CD8-positive, alpha-beta T cell (primary cell): ENCODE measurements at places on chromosomes 2 and 18.
A peak's percentile ranks its signal among the peaks of the same experiment; 100 is the strongest.

DNA sequence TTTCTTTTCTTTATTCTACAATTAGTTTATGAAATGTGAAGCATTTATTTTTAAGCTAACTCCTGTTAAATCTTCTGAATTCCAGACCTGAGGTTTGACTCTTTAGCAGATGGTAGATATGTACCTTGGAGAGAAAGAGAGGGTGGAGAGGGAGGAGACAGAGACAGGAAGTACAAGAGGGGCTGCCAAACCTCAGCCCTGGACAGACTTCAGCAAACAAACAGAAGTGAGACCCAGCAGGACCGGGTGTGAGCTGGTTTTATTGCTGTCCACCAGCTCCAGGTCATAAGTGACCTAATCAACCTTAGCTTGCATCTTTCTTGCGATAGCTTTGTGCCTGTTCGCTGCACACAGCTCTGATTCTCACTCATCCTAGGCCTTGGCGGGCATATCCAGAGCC lies 168.6 kb downstream of the CNTNAP5 start:
- no peak for DNase-seq

- DNase-seq, result no peak
Observed at GRCh38 chr2:630451-631320, 46.5 kb downstream of the TMEM18 start.

DNA sequence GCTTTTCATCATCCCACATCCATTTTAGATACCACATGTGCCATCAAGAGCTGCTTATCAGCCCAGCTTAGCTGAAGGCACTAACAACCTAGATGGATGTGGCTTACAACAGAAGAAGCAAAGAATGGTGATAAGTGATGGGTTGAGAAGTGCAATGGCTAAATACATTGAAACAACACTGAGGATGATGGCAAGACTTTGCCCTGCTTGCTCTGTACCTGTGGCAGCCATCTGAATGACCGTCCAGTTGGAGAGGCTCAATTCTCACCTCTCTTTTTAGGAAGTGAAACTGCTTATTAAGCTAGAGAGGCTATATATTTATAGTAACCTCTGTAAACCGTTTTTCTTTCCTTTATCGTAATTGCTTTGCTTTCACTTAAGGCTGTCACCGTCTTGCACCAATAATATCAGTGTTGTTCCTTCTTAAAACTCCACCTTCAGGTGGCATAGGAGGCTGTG lies 5.7 kb downstream of the GPATCH11 start:
- DNase-seq, result no peak

- no peak for DNase-seq
Observed at GRCh38 chr2:106143495-106144215, 50.4 kb downstream of the UXS1 start.

DNA sequence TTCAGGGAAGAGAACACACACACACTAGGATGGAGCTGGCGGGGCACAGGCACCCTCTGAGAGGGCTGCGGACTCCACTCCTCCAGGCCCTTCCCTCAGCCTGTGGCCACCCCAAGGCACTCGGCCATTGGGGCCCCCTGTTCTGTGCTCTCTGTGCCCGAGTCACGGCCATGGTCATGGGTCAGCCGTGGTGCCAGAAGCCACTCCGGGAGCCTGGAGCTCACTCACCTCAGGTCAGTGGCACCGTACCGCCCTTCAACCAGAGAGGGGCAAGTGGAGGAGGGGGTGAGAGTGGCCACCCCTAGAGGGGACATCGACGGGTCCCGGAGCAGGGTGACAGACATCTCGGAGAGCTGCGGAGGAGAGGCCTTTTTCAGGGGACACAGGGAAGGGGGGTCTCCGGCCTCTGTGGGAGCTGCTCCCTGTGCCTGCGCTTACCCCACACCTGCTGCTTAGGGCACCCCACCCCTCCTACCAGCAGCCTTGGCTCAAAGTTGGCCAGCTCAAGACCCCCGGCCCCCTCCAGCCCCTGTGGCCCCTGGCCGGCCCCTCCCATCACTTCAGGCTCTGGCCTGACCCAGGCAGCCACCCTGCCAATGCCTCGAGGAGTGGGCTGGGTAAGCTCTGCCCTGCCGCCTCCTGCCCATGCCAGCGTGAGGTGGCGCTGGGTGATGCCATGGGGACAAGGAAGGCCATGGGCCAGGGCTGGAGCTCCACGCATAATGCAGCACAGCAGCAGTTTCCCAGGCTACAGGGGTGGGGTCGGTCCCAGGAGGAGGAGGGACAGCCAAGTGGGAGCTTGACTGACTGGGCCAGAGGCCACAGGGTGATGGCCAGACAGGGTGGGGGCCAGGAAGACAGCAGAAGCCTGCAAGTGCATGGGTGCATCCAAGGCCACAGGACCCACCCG lies 29.3 kb downstream of the AQP12A start:
- no peak for DNase-seq

GRCh38 chr2:7841751-7842150 lies 840.1 kb upstream of the ID2 start:
- DNase-seq, result no peak

DNA sequence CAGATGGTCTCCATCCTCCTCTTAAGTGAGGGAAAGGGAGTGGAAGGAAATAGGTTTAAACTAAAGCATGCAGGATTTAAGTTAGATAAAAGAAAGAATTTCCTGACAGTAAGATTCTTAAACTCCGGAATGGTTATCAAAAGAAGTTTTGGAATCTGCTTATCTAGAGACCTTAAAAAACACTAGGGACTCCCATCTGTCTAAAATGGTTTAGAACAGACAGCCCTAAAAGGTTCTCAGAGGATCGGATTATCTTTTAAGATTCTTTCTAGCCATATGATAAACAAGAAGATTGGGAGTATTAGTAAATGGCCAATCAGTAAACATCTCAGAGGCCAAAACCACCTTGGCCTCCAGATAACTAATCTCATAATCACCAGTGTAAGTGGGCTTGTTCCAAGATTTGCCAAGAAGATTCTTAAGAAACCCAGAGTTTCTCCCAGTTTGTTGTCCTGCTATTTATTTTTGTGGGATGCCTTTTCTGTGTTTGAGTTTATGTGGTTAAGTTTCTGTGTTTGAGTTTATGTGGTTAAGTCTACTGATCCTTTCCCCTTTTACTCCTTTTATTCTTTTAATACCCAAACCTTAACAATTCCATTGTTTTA lies 314.9 kb upstream of the NRP2 start:
- DNase-seq, result no peak

GRCh38 chr2:101026253-101026701 lies 24.2 kb downstream of the RPL31 start:
- no peak for DNase-seq

DNA sequence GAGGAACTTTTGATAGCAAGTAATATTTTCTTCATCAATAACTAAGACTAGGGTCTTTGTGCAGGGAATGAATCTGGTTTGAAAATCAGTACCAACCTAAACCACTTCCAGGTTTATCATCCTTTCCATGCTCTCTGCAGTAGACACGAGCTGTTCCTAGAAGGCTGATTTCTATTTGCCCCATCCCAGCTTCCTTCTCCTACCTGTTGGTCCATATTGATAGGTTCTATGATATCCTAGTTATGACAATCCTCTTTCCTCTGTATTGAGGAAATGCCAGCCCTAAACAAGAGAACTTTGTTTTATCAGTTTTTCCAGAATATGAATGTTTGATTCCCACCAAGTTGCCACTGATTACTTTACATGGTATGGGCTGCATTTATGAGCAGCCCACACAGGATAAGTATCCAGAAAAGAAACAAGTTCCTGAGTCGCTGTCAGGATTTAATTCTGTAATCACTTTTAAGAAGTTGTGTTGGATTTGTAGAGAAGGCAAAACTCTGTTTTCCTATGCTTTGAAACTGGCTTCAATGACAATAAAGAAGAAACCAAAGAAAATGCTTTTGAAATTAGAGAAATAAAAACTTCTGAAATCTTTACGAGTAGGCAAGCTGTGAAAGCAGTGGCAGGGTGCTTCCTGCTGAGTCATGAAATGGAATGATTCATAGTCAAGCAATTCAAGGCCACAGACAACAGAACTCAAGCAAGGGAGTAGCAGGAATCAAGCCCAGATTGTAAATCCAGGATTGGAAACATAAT lies 37.3 kb upstream of the TANK start:
- no peak for DNase-seq

GRCh38 chr2:107808959-107809358 lies 17.7 kb upstream of the RGPD4 start:
- no peak for DNase-seq

GRCh38 chr18:58858591-58859468 lies 5.8 kb upstream of the ZNF532 start:
- no peak for DNase-seq

- no peak for DNase-seq
Observed at GRCh38 chr2:12652723-12653122, 64.0 kb upstream of the TRIB2 start.

DNA sequence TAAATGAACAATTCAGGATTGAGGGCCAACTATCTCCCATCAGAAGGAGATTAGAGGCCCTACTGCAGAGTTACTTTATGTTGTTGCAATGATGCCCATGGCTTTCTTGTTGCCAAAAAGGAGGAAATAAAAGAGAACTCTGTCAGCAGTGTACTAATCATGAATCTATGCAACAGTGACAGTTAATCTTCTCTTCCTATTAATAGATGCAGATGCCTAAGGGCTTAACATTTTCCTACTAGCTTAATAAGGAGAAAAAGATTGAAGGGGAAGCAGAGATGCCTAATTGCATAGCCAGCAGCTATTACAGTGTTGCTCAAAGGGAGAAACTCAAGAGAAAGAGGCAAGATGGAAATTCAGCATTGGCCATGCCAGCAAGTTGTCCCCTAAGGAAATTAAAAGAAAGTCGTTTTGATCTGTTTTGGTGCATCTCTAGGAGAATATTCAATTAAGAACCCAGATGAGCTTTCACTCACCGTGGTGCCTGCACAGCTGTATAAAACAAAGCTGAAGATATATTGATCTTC lies 107.1 kb upstream of the KCNJ3 start:
- no peak for DNase-seq

DNA sequence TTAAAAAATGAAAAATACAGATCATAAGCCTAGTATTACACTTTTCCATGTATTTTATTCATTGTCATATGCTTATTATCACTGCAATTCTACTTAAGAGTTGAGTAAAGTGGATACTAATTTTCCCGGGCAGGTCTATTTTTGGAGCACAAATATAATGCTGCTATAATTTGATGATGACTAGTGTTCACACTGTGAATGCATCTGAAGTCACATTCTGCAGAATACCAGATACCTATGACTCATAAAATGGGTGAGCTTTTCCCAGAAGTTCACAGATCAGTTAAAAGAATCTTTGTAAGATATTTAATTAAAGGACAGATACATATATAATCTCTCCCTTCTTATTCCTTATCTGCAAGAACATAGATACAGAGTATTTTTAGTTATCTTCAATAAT lies 79.8 kb upstream of the MC4R start:
- no peak for DNase-seq

GRCh38 chr18:34866739-34867138 lies 156.6 kb downstream of the DTNA start:
- peak; percentile 10 for DNase-seq

DNA sequence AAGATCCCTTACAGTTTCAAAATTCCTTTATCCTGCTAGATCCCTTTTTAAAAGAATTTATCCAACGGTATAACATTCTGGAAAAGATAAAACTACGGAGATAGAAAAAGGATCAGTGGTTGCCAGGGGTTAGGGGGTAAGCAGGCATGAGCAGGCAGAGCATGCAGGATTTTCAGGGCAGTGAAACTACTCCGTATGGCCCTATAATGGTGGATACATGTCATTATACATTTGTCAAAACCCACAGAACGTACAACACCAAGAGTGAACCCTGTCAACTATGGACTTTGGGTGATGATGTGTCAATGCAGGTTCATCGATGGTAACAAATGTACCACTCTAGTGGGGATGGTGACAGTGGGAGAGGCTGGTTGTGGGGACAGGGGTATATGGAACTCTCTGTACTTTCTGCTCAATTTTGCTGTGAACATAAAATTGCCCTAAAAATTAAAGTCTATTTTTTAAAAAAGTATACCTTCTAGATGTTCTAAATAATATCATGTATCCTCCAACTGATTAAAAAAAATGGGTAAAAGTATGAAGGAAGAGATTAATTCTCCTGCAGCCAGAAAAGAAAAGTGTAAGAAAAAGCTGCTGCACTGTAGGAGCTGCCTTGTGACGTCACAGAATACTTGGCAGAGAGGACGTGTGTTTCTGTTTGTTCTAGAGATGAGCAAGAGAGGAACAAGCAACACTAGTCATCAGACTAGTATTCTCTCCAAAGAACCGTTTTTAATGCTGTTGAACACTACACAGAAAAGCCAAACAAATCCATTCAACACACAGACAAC lies 23.6 kb downstream of the ANKRD44 start:
- no peak for DNase-seq

- no peak for DNase-seq
Observed at GRCh38 chr2:203973676-203974075, 37.1 kb downstream of the ICOS start.

DNA sequence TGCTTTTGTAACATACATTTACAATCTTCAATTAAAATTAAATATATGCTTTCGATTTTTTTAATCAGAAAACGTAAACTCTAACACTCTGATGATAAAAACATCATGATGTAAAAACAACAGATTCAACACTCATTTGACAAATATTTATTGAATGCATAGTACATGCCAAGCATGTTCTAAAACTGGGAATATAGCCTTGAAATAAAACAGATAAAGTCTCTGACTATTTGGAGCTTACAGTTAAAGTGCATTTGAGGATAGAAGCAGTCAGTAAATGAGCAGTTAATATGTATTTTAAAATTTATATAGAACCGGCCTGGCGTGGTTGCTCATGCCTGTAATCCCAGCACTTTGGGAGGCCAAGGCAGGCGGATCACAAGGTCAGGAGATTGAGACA lies 47.8 kb downstream of the TMX3 start:
- no peak for DNase-seq

DNA sequence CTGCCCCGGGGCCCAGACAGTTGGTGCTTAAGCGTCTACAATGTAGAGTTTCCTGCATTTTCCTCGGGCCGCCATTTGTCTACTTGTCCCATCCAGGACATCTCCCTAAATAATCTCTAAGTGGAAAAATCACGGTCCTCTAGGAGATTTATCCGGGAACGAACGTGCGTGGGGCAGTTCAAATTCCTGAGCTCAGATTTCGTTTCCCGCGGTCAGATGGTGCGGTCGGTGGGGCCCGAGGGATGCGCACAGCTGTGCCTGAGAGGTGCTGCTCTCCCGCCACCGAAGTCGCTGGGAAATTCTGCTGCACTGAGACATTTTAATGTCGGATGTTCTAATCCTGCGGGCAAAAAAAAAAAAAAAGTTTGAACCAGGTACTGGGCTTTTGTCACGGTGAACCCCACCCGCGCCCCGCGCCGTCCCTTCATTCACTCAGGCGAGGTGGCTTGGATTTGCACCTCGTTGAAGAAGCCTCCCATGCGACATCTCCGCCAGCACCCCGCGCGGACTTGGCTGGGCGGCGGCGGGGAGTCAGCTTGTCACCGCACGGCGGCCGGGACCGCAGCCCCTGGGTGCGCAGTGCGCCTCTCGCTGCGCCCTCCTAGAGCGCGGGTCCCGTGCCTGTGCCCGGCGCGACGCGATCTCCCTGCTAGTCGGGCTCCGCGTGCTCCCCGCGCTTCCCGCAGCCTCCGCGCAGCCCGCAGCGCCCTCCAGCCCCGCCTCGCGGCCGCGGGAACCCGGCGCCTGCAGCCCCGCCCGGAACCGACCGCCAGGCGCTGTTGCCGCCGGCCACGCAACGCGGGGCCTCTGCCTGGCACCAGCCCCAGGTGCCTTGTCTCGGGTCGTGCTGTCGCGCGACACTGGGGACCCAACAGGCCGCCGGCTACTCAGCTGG lies 191.9 kb upstream of the TCF4 start:
- peak; percentile 2 for DNase-seq
